ENCODE measurements at places on chromosomes 4 and X.

GRCh38 chr4:613126-613525 lies 12.2 kb upstream of the PDE6B start:
- no peak for DNase-seq

DNA sequence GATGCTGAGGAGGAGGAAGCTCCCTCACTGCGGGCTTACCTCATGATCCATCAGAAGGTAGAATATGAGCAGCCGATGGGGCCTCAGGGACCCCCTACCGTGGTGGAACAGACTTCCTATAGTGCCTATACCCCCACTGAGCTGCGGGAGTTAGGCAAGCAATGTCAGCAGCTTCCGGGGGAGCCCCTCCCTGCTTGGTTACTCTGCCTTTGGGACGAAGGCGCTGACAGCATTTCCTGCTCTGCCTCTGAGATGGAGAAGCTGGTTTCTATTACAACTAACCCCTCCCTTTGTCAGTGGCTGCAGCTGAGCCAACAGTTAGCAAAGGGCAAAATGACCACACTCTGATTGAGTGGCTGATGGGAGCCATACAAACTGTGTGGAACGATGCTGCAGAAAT lies 430.7 kb downstream of the IDS start:
- peak; percentile 7 for DNase-seq

DNA sequence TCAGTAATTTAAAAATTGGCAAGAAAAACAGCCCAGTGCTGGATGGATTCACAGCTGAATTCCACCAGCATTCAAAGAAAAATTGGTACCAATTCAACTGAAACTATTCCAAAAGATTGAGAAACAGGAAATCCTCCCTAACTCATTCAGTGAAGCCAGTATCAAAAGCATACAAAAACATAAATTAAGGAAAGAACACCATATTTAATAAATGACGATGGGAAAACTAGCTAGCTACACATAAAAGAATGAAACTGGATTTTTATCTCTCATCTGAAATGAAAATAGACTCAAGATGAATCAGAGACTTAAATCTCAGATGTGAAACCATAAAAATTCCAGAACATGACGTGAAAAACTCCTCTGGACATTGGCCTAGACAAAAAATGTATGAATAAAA lies 516.8 kb upstream of the SPANXN1 start:
- no peak for DNase-seq

DNA sequence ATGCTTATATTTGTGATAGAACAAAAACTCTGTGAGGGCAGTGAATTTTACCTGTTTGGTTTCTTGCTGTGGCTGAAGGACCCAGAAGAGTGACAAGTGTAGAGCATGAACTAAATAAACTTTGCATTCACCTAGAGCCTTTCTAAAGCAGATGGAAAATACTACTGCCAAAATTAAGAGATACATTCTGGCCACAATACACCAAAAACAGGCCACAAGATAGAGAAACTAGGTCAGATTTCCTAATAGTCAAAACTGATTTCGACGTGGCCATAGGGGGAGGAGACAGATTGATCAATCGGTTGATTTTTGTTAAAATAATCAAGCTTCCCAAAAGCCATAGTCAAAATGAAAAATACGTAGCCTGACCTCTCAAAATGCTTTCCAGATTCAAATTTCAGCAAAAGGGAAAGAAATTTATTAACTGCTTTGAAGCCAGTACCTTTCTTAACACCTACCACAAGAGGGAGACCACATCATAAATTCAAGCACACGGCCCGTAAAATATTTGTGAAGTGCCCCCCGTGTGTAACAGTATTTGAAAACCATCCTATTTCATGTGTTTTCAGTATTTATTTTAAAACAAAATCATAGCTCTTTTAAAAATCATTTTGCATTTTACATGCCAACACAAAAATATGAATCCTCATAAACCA lies 132.4 kb downstream of the CORIN start:
- DNase-seq, result no peak

DNA sequence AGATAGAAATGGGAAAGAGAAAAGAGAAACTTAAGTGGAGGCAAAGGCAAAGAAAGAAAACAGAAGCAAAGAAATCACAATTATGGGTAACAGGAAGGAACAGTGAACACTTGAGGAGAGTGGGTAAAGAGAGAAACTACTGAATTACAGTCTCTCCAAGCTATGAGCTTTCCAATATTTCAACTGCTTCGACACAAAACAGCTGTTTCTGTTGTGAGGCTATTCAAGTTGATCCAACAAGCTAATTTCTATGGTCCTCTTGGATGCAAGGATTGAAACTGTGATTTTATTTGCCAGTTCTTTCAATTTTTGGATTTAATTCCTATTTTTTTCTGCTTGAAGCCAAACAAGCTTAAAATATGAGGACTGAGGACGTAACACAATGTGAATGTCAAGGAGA lies 80.5 kb upstream of the ADGRA3 start:
- no peak for DNase-seq

- DNase-seq, result peak; percentile 34
Observed at GRCh38 chr4:26235500-26235899, 85.3 kb upstream of the RBPJ start.

- no peak for DNase-seq
Observed at GRCh38 chr4:107931775-107932321, 499 bp downstream of the CYP2U1 start.

DNA sequence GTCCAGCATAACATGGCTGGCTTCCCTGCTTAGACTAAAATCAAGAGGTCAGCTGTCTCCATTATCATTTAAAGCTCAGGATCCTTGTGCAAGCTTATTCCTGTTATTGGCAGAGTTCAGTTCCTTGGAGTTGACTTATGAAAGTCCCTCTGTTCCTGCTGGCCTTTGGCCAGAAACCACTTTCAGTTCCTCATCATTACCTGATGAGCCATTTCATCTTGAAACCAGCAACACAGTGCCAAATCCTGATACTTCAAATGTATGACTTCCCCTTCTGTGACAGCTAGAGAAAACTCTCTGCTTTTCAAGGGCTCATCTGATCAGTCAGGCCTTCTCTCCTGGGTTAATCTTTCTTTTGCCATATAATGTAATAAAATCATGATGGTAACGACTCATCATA lies 110.6 kb upstream of the FSTL5 start:
- DNase-seq, result peak; percentile 1

DNA sequence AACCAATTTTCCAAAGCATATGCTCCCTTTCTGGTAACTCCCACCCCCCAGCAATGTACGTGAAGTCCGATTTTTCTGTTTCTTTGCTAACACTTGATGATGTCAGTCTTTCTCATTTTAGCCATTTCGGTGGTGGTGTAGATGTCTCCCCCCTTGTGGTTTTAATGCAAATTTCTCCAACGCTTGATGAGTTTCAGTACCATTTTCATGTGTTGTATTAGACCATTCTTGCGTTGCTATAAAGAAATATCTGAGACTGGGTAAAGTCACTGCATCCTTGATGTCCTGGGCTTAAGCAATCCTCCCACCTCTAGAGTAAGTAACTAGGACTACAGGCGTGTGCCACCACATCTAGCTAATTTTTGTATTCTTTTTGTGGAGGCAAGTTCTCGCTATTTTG lies 148.4 kb upstream of the VCX3A start:
- DNase-seq, result no peak

GRCh38 chr4:134327274-134328122 lies 125.9 kb upstream of the PABPC4L start:
- no peak for DNase-seq

DNA sequence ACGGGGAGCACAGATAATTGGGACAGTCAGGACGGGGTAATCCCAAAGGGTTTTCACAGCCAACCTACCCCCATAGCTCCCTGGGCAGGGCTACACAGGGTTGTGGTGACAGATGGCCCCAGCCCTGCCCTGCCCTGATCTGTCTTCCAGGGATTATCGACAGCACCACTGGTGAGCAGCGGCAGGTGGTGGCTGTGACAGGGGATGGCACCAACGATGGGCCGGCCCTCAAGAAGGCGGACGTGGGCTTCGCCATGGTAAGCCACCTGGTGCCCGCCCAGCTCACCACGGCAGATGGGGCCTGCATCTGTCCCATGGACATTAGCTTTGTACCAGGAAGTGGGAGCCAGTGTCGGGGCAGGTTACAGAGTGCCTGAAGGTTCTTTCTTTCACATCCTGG lies 39.3 kb downstream of the ATP2B3 start:
- DNase-seq, result no peak

GRCh38 chr4:44978020-44978419 lies 251.7 kb upstream of the GNPDA2 start:
- no peak for DNase-seq

DNA sequence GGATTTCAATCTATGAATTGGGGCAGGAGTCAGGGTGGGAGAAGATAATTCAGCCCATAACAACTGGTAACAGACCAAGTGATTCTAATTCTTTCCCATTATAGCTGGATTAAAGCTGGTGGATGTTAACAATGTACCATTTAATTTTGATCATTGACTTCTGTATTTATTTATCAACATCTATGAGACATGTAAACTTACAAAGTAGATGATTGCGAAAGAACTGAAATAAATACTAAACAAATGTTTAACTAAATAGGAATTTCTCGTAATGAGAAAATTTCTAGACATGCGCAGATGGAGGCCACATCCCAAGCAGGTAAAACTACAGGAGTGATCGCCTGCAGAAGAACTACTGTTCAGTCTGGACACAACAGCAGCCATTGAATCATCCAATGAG lies 107.1 kb downstream of the NR3C2 start:
- DNase-seq, result no peak

DNA sequence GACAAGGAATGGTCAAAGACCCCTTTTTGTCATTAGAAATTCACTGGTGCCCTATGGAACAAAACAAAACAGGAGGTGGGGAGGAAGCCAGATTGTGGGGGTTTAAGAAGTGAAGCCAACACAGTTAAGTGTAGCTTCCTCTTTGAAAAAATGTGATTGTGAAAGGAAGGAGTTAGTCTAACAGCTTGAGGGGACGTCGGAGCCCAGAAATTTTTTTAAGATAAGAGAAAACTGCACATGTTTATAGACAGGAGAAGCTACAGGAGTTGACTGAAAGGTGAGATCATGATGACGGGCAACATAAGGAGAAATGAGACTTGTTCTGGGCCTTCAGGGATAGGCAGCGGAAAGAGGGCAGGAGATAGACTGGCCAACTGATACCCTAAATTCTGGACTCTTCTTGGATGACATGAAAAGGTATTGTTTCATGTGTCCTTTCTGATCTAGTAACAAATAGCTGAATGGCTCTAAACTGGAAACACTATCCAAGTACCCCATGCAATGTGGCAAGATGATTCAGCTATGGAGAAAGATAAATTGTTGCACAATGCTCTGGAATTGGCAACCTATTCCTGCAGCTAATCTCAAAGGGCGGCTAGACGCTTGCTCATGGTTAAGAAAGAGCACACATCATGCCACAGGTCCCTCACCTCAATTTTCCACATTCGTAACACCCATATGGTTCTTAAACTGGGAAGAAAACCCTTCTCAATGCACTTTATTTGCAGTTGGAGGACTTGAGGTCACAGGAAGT lies 3.7 kb upstream of the HDAC8 start:
- no peak for DNase-seq

- no peak for DNase-seq
Observed at GRCh38 chrX:134957836-134958235, 33.0 kb upstream of the SMIM10 start.

DNA sequence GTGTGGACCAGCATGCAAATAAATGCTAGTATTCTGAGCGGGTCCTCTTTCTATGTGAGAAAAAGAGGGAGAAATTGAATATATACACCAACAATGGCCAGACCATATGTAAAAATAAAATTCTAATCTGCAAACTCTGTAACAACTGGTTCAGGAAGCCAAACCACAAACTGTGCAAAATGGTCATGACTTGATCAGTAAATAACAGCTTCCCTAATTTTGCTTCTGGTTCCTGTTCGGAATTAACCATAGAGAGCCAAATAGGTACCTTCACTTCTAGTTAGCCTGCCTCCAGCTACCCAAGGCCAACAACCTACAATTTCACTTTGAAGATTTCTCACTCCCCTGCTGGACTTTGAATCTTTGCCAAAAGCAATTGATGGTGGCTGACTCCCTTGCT lies 1313.2 kb downstream of the ADGRL3 start:
- no peak for DNase-seq

- DNase-seq, result no peak
Observed at GRCh38 chr4:147844781-147845180, 112.9 kb downstream of the ARHGAP10 start.

DNA sequence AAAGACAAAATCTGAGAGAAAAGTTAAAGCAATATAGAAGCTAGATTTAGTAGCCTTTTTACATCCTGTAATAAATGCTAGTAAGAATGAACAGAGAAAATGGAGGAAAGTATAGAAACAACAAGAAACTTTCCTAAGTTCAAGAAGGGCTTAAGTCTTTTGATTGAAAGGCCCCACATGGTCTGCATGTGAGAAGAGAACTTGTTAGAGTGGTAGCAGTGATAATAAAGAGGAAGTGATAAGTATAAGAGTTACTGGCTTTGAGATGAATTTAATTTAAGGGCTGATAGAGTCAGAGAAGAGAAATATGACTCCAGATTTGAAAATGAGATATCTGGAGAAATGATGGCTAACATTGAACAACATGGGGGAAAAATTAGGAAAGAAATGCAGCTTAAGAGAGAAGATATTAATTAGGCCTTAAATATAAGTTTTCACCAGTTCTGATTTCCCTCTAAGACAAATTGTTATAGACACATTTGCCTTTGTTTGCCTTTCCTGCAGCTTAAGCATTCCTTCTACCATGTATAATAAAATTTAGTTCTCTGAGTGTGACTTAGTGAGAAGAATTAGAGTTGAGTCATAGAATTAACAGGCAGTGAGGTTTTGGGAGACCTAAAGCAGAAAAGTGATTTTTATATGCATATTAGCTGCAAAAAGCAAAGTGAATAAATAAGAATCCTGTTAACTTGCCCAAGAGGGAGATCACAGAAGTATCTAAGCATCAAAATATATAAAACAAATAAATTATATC lies 18.4 kb downstream of the ZFX start:
- DNase-seq, result no peak

DNA sequence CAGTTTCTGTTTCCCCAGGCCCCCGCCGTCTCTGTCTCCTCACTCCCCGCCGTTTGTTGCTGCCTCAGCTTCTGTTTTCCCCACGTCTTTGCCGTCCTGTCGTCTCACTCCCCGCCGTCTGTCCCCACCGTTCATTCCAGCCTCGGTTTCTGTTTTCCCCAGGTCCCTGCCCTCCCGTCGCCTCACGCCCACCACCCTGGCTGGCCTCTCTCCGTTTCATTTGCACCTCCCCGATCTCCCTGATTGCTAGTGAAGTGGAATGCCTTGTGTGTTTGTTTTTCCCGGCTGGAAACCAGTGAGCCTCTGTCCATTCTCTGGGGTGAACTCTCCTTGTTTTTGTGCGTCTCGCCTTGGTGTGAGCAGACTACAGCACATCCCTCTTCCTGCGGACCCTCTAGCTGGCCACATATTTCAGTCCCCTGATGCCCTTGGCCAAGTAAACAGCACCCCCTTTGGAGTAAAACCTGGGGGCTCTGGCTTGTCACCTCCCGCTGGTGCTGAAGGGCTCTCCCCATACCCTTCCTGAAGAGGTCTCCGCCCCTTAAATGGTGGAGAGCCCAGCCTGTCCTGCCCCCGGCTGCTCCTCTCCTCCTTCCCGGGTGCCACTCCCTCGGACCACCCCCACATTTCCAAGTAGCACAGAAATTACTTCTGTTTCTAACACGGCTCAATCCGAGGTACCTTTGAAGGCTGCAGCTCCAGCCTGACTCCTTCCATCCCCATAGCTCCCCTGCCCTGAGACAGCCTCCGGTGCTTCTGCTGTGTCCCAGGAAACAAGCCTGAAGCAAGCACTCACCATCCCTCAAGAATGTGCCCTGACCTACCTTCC lies 13.2 kb downstream of the TMEM175 start:
- no peak for DNase-seq

Data from eye (tissue), 1 donor.